ENCODE measurements at places on chromosomes 7 and 10.
A peak's percentile ranks its signal among the peaks of the same experiment; 100 is the strongest.

DNA sequence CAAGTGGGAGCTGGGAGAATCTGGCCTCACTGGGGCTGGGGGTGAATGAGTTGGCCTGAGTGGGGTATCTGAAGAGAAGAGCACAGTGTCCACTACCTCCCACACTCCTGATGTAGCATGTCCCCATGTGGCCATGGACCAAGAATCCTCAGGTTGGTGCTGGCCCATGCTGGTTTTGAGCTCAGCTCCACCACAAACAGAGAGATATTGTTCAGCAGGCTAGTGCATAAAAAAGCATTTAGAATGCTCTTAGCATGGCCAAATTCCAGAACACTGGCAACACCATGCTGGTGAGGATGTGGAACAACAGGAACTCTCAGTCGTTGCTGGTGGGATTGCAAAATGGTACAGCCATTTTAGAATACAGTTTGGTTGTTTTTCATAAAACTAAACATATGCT lies 61.4 kb downstream of the FRMPD2 start:
- DNase-seq, result no peak

DNA sequence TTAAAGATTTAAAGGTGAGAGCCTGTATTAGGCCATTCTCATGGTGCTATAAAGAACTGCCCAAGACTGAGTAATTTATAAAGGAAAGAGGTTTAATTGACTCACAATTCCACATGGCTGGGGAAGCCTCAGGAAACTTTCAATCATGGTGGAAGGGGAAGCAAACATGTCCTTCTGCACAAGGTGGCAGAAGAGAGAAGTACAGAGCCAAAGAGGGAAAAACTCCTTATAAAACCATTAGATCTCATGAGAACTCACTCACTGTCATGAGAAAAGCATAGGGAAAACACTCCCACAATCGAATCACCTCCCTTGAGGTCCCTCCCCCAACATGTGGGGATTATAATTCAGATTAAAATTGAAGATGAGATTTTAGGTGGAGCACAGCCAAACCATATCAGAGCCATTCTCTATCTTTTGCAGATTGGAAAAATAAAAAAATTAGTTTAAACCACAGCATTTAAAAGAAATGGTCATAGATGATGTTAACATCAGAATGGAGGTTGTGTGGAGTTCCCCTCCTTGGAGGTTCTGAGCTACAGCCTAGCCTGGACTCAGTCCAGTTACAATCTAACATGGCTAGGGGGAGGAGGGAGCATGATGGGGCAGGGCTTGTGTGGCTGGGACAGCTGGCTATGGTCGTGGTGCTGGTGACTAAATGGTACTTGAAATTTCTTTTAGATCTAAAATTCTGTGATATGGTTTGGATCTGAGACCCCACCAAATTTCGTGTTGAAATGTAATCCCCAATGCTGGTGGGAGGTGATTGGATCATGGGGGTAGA lies 33.1 kb downstream of the GSTO2 start:
- DNase-seq, result no peak

DNA sequence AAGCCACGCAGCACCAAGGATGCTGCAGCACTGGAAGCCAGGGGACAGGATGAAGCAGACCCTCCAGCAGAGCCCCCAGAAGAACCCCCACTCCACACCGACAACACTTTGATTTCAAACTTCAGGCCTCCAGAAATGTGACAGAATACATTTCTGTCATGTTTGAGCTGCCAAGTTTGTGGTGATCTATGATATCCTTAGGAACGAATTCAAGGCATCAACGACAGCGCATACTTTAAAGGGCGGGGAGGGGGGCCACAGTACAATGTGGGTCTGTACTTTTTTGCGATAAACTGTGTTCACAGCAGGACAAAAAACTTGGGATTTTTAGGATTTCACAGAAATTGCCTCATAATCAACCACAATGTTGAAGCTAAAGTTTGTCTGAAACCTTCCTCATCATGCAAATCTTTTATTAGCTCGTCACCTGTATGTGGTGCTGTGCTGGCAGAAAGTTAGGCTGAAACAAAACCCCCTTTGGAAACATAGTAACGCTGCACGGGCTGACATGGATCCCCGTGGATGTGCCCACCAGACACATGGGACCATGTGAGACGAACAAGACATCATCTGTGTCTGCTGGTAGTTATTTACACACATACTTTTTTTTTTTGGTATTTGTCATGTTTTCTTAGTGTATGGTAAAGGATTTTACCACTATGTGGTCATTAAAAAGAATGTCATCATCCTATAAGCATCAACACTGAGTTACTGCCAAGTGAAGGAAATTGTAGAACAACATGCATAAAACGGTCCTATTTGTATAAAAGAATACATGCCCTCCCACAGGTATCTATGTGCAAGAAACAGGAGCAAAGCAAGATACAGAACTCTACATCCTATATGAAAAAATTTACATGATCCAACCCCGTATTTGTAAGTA lies 113.3 kb upstream of the AFAP1L2 start:
- DNase-seq, result no peak

DNA sequence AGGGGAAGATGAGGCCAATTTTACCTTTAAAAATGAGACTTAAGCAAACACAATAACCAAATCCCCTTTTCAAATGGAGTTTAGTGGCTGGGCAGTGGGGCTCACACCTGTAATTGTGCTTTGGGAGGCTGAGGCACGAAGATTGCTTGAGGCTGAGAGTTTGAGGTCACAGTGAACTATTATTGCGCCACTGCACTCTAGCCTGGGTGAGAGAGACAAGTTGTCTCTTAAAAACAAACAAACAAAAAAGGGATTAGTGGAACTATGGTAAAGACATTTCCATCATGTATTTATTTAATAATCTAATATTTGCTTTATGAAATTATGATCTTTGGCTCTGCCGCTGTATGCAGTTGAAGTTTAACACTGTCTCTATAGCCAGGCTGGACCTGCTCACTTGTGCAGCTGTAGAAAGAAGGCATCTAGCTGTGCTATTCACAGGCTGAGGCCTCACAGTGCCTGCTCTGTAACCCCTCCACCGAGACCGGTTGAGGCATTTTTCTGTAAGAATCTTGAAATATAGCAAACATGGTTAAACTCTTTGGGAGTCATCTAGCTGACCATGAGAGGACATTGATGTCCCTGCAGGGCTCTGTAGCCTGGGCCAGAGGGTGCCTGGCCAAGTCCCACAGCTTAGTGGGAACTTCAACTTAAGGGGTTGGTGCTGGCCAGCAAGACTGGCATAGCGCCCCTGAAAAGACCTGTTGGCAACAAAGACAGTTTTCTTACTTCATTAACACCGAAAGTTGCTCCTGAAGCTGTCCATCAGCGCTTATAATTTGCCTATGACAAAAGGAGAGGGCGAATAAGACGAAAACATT lies 131.8 kb downstream of the BMPER start:
- DNase-seq, result no peak

DNA sequence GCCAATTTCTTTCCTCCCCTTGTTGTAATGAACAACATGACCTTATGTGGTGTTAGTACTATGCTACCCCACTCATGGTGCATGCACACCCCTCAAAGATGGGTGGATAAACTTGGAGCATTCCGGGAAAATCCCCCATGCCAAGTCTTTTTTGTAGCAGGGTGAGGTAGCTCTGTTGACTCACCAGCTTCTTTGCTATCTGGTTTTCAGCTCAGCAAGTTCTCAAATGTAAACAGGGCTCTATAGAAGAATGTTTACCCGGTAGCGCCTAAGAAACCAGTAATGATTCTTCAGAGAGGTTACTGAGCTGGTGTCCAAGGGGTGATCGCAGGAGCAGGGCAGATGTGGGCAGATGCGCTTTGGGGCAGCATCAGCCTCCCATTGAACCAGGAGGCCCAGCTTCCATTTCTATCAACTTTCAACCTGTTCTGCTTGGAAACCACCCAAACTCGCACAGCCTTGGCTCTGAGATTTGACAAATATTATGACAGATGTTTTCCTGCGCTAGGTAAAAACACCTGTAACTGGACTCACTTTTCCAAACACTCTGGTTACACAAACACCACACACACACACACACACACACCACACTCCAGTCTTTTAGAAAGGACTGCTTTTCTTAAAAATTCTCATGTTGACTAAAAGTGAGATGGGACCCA lies 87.8 kb downstream of the ZRANB1 start:
- no peak for DNase-seq

- no peak for DNase-seq
Observed at GRCh38 chr10:129653428-129653827, 186.4 kb downstream of the MGMT start.

- DNase-seq, result no peak
Observed at GRCh38 chr7:136069840-136070529, 92.8 kb upstream of the MTPN start.

GRCh38 chr10:49528977-49529506 lies 9.9 kb downstream of the ERCC6 start:
- DNase-seq, result no peak

- peak; percentile 35 for DNase-seq
Observed at GRCh38 chr10:18238870-18239485, 98.8 kb downstream of the CACNB2 start.

GRCh38 chr7:27155816-27156507 lies 513 bp downstream of the HOXA7 start:
- no peak for DNase-seq

- DNase-seq, result no peak
Observed at GRCh38 chr10:369221-369683, 234.0 kb downstream of the ZMYND11 start.

DNA sequence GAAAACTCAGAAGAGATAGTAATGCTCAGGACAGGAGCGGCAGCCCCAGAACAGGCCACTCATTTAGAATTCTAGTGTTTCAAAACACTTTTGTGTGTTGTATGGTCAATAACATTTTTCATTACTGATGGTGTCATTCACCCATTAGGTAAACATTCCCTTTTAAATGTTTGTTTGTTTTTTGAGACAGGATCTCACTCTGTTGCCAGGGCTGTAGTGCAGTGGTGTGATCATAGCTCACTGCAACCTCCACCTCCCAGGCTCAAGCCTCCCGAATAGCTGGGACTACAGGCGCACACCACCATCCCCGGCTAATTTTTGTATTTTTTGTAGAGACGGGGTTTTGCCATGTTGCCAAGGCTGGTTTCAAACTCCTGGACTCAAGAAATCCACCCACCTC lies 65.9 kb upstream of the CAPZA2 start:
- DNase-seq, result no peak

Data from GM13976 (cell line).